ENCODE measurements at places on chromosomes 3 and 15.

DNA sequence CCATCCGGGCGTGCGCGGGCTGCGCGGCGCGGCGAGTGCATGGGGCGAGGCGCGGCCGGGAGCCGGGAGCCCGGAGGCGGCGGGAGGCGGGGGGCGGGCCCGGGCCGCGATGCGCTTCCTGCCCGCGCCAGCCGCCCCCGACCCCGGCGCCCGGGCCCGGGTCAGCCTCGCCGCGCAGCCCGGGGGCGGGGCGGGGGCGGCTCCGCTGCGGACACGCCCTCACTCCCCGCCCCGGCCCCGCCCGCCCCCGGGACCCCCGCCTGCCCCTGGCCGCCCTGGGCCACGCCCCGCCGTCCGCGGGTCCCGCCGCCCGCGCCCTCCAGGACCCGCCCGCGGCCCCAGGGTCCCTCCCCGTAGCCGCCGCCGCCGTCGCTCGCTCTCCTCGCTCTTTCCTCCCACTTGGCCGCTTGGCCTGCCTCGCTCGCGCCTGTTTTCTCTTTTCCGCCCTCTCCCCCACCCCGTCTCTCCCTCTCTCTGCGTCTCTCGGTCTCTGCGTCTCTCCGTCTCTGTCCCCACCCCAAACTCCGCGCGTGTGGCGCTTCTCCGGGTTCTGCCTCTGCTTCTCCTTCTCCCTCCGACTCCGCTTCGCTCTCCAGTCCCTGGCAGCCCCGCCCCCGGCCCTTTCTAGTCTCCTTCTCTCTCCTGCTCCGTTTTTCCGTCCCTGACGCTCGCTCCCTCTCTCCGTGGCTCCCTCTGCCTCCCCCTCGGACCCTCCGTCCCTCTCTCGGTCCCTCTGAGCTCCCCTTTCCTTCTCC is at the start of gene PLXND1:
Gene PLXND1, minus strand, starts transcription at position 41 of the 755 bp plus-strand sequence. Its CDS starts 37 bp downstream, at position 4.
- peak; percentile 59 for DNase-seq

DNA sequence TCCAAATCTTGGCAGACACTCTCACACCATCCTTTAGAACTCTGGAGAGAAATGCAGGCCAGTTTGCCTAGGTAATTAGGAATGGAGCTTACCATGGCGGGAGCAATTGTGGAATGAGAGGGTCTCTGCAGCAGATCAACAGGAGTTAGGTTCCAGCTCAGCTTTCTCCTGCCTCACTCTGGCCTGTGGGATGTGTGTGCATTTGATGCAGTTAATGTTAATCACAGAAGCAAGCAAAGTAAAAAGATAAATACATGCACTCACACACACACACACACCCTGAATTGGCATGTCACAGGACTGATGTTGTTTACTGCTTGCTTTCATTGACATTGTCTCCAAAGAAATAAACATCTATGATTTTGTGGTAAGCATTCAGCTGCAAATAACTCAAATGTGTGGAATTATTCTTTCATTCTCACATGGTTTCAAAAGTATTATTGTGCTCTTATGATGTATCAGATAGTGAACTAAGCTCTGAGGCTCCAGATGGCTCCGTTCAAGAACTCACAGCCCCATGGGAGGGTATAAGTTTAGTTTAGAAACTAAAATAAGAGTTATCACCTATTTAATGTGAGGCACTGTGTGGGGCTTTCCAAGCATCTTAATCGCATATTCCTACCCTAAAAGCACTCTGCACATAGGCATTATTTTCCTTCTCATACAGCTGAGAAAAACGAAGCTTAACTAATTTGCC is 31.3 kb upstream of the BFSP2 start:
- DNase-seq, result no peak

- no peak for DNase-seq
Measured at GRCh38 chr15:101480613-101481380, 8.7 kb downstream of the PCSK6 start.

DNA sequence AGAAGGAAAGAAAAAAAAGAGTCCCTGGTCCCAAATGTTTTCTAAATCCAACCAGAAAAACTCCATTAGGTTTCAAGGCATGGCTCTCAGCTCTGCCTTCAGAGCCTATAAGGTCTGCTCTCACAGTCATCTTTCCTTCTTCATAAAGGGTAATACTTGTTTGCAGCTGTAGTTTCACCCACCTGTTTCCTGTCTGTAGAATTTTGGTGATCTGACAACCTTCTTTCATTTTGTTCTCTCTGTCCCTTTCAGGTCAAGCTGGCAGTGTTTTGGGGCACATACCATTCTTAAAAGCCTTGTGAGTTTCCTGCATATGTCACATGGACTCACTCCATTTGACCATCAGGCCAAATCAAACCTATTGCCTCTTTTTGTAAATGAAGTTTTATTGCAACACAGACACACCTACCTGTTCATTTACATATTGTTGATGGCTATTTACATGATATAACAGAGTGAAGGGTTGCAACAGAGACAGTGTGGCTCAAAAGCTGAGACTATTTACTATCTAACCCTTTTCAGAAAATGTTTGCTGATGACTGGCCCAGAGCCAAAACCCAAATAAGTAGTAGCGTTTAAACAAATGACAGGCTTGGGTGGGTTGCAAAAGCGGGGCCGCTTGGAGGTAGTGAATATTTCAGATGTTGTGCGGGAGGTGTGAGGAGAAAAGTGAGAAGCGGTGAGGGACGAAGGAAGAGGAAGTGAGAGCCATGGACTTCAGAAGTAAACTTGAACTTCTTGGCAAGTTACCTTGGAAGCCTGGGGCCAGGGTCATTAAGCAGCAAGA is 292.7 kb upstream of the PROK2 start:
- DNase-seq, result no peak

GRCh38 chr3:126983653-126984390 is 907 bp downstream of the PLXNA1 start:
- peak; percentile 22 for DNase-seq

DNA sequence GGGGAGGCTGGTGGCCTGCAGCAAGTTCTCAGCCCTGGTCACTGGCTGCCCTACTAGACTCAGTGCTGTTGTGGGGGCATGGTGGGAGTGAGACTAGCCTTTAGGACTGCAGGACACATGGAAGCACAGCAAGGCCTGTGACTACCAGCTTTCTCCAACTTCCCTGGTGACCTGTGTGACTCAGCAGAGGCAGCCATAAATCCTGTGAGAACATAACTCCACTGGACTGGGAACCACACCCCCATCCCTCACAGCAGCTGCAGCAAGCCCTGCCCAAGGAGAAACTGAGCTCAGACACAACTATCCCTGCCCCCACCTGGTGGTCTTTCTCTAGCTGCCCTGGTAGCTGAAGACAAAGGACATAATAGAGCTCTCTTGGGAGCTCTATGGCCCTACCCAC is 111.3 kb downstream of the DCLK3 start:
- DNase-seq, result no peak

- DNase-seq, result no peak
Measured at GRCh38 chr3:8650583-8651416, 6.2 kb upstream of the SSUH2 start.

GRCh38 chr3:36709281-36709680 is 55.1 kb downstream of the DCLK3 start:
- no peak for DNase-seq

- no peak for DNase-seq
Measured at GRCh38 chr3:194888916-194889315, 203.2 kb downstream of the FAM43A start.

DNA sequence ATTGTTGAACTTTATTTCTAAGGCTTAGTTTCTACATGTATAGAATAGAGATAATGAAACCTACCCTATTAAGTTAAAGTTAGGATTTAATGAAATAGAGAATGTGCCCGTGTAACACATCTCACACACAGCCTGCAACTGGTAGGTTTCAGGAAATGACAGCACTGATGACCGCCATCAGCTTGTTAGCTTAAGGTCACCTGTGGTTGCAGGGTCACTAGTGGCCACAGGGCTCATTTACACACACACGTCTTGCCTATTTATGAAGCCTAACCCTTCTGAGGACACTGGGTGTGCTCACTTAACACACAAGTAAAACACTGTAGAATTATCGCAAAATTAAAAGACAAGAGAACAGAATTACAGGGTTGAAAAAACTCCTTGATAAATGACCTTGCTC is 20.1 kb downstream of the CHRM5 start:
- no peak for DNase-seq

- no peak for DNase-seq
Measured at GRCh38 chr15:77659350-77660321, 26.9 kb upstream of the LINGO1 start.

- DNase-seq, result no peak
Measured at GRCh38 chr3:54801977-54802376, 125.9 kb downstream of the LRTM1 start.

GRCh38 chr3:13544951-13545651 is 3.8 kb upstream of the FBLN2 start:
- no peak for DNase-seq

GRCh38 chr3:126781889-126782491 is 78.0 kb downstream of the CHCHD6 start:
- no peak for DNase-seq

DNA sequence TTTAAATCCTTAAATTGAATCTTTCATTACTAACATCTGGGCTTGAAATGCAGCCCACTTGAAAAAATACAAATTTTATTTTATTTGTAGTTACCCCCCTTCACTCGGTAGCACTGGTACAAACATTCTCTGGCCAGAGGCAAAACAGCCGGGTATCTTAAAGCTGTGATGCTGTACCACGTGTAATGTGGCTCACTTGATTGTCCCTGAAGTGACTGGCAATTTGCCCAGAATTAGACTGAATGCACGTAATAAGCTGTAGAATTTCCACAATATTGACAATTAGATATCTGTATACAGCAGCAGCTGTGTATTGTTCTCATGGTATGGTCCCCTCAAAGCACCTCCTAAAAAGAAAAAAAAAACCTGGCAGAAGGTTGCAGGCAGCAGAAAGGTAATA is 192.8 kb upstream of the TBC1D5 start:
- no peak for DNase-seq
